Muscle of back (tissue), 13 donors: ENCODE measurements at places on chromosomes 1 and 21.
A peak's percentile ranks its signal among the peaks of the same experiment; 100 is the strongest.

- no peak for DNase-seq
Observed at GRCh38 chr21:34880401-34880800, 168.7 kb downstream of the RUNX1 start.

- no peak for DNase-seq
Observed at GRCh38 chr1:171738911-171739310, 3.0 kb downstream of the VAMP4 start.

DNA sequence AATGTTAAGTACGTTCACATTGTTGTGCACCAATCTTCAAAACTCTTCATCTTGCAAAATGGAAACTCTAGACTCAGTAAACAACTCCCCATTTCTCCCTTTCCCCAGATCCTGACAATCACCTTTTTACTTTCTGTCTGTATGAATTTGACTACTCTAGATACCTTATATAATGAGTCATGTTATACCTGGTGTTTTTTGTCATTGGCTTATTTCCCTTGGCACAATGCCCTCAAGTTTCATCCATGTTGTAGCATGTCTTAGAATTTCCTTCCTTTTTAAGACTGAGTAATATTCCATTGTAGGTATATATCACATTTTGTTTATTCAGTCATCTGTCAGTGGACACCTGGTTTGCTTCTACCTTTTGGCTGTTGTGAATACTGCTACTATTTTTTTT, 399.5 kb downstream of the LMO4 start:
- no peak for DNase-seq

GRCh38 chr1:176501599-176501998, 38.6 kb downstream of the PAPPA2 start:
- no peak for DNase-seq

- no peak for DNase-seq
Observed at GRCh38 chr1:91764471-91765115, 121.4 kb downstream of the TGFBR3 start.

DNA sequence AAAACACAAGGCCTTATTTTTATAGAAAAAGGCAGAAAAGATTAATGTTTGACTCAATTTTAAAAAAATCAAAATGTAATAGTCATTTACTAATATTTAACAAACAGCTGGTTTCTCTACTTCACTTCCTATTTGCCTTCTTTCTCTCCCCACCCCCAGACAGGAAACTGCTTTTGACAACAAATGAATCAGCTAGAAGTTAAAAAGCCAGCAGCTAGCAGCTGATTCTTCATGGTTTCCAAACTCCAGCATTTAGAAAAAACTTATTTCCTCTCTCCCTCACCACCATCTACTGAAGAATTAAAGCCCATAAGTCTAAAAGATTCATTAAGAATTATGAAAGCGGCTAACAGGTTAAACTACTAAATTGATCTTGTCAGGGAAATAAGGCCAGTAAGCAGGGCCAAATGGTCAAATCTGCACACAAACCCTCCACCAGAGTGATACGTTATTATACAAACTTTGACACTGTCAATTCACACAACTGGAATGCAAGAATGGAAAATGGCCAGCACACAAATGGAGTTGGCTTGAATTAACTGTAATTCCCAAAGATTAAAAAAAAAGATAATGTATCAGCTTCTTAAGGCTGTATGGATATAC, 4.0 kb downstream of the WDR26 start:
- peak; percentile 30 for DNase-seq

- DNase-seq = no peak
Observed at GRCh38 chr1:35588197-35588910, 15.2 kb downstream of the TFAP2E start.

DNA sequence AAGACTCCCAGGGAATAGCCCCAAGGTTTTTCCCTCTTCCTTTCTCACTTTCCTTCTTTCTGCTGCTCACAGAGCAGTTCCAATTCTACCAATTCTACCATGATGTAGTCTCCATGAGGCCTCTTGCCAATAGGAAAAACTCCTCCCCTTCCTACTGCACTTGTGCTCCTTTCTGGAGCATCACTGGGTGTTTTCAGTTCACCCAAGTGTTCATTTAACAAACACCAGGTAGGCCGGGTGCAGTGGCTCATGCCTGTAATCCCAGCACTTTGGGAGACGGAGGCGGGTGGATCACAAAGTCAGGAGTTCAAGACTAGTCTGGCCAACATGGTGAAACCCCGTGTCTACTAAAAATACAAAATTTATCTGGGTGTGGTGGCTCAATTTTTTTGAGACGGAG, 26.6 kb upstream of the H3-3A start:
- DNase-seq = no peak

GRCh38 chr21:14567331-14568279, 21.5 kb upstream of the SAMSN1 start:
- no peak for DNase-seq

- peak; percentile 87 for DNase-seq
Observed at GRCh38 chr1:21909787-21910503, 27.2 kb downstream of the HSPG2 start.

DNA sequence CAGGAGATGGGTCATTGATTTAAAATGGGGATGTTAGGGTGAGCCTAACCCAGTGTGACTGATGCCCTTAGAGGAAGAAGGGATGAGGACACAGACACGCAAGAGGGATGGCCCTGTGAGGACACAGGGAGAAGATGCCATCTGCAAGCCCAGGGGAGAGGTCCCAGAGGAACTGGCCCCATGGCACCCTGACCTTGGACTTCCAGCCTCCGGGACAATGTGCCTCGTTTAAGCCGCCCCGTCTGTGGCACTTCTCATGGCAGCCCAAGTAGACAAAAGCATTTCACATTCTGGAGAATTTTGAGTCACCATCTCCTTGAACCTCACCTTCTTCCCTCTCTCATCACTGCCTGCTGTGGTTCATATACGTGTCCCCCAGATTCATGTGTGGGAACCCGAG, 20.1 kb upstream of the PCBP3 start:
- DNase-seq = no peak

DNA sequence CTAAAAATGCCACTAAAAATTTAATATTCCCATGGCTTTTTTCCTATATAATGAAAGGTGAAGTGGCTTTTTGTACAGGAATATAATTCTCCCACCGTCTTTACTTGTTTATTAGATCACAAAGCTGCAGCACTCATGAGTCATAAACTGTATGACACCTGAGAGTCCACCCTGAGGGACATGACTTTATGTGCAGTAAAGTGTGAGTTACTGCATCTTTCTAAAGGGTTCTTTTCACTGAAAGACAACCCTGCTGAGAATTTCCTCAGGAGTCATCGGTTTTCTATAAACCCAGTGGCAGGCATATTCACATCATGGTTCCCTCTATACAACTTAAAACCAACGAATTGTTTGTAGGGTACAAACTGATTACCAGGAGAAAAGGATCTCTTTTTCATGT, 77.4 kb downstream of the APP start:
- no peak for DNase-seq

- DNase-seq = no peak
Observed at GRCh38 chr21:45112371-45112770, 38.0 kb downstream of the ADARB1 start.

GRCh38 chr1:33685256-33685655, 178.6 kb upstream of the HMGB4 start:
- DNase-seq = peak; percentile 12

GRCh38 chr1:50989694-50990093, 19.6 kb downstream of the CDKN2C start:
- no peak for DNase-seq

- DNase-seq = no peak
Observed at GRCh38 chr21:37199057-37199924, 67.8 kb downstream of the VPS26C start.

GRCh38 chr1:68046423-68046822, 4.0 kb downstream of the DIRAS3 start:
- no peak for DNase-seq

- no peak for DNase-seq
Observed at GRCh38 chr1:27666294-27666693, 5.7 kb downstream of the IFI6 start.

- peak; percentile 54 for DNase-seq
Observed at GRCh38 chr1:94743862-94744261, 76.3 kb upstream of the SLC44A3 start.

- no peak for DNase-seq
Observed at GRCh38 chr21:15190837-15191236, 126.0 kb upstream of the NRIP1 start.

- DNase-seq = peak; percentile 86
Observed at GRCh38 chr1:240402326-240402725, 209.6 kb downstream of the GREM2 start.

GRCh38 chr1:88134983-88135921, 548.8 kb upstream of the PKN2 start:
- no peak for DNase-seq

- DNase-seq = no peak
Observed at GRCh38 chr1:206900149-206900548, 2.9 kb downstream of the IL24 start.

DNA sequence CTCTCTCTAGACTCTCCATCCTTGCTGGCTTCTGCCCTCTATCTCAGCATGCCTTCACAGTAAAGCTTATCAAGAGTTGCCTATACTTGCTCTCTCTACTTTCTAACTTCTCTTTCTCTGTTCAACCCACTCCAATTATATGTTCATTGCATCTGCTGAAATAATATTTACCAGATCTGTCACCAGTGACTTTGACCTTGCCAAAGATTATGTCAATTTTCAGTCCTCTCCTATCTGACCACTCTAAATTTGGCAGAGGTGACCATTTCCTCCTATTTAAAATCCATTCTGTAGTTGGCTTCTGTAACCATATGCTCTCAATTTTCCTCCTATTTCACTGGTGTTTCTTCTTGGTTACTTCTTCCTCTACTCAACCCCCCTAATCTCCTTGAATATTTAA, 38.8 kb upstream of the DR1 start:
- DNase-seq = no peak

DNA sequence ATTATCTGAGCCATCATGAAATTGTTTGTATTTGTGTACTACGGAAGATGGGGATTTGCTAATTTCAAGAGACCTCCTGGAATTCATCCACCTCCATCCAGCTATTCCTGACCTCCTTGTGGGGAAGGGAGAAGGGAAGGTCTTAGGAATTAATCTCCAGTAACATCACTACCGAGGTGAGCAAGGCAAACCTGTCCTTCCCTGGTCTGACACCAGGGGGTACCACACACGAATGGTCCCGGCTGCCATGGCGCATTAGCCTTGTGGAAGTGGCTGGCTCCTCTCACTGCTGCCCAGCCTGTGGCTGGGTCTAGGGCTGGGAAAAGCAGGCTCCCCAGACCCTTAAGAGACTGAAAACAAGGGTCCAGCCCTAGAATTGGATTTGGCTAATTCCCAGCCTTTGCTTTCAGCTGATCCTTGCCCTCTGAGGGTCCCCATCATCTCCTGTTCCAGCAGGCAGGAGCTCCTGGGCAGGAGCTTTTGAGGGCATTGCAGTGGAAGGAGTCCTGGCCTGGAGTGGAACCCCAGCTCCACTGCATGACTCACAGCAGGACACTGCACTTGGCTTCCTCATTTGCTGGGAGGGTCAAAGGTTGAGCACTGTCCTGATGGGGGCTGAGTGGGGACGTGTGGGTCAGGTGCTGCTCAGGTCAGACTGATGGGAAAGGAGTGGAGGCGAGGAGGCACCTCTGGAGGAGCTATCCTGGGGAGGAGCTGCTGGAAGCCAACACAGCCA, 34.8 kb downstream of the RIMS3 start:
- peak; percentile 20 for DNase-seq

- DNase-seq = no peak
Observed at GRCh38 chr1:34113362-34113761, 51.7 kb downstream of the CSMD2 start.

GRCh38 chr1:150366416-150367296, 2.7 kb downstream of the RPRD2 start:
- peak; percentile 27 for DNase-seq

GRCh38 chr1:162388615-162389014, 7.1 kb downstream of the C1orf226 start:
- DNase-seq = no peak

- no peak for DNase-seq
Observed at GRCh38 chr1:220767312-220768125, 19.2 kb upstream of the MTARC1 start.

DNA sequence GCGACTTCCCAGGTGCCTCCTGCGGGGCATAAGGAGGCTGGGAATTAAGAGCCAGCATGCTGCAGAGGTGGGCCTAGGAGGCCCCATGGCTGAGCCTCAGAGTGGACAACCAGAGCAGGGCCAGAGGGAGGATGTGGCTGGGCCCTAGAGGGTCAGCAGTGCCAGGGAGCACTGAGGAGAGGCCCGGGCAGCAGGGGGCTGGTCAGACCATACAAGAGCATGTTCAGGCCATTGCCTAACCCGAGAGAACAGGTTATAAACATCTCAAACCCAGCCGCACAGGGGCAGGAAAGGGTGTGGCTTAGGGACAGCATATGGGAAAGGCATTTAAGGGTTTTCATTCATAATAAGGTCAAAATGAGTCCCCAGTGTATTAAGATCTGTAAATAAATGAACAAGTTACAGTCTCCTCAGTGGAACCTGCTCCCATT, 51.1 kb downstream of the IER5 start:
- no peak for DNase-seq

GRCh38 chr1:169160845-169161495, 54.5 kb downstream of the ATP1B1 start:
- DNase-seq = no peak

DNA sequence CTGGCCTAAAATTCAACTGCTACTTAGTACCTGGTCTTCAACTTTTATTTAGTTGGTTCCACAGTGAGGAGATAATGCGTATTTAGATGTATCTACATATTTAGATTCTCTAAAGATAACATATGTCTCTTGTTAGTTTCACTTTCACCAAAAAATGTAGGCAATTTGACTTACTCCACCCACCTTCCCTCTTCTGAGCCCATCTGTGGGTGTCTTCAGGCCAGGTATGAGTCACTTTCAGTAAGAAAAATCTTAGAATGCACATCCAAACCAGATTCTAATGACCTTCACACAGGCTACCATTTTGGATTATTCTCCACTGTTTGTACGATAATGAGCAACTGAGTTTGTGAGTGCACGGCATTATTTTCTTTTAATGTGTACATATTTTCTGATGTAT, 501.7 kb downstream of the NEGR1 start:
- no peak for DNase-seq

DNA sequence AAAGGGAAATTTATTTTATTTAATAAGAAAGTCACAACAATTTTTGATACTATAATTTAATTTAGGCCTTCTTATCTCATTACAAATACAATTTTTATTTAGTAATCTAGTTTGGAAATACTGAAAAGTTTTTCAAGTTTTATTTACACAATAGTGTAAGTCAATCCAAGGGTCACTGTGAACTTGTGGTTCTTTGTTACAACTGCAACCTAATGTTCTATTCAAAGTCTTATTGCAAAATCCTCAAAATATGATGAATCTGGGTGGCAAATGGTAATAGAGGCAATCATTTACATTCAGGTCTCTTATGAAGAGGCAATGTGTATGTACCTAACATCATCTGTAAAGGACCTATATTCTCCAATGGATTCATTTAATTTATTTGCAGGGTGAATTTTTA, 421.2 kb downstream of the DPYD start:
- DNase-seq = no peak
